Cardiac muscle cell (in vitro differentiated cells and primary cell): ENCODE measurements at places on chromosomes 2 and 18.

- DNase-seq: no peak
These were observed 111.9 kb upstream of the UGP2 start for GRCh38 chr2:63729831-63730230.

DNA sequence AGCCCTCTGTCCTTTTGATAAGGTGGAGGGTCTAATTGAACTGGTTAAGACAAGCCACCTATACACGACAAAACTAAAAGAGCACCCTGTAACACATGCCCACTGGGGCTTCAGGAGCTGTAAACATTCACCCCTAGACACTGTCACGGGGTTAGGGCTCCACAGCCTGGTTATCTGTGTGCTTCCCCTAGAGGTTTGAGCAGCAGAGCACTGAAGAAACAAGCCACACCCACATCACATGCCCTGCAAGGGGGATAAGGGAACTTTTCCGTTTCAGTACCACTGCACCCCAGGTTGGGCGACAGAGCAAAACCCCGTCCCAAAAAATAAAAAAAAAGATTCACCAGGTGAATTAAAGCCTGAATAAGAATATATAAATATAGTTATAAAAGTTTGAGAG, 913.7 kb upstream of the ACVR2A start:
- no peak for DNase-seq

DNA sequence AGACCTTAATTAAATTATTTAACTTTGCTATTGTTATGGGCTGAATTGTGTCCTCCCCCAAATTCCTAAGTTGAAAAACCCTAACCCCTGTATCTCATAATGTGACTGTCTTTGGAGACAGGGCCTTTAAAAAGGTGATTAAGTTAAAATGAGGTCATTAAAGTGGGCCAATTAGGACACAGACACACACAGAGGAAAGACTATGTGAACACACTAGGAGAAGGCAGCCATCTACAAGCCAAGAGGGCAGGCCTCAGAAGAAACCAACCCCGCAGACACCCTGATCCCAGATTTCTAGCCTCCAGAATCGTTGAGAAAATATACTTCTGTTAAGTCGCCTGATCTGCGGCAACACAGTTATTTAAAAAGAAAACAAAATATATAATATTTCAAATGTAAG, 6.4 kb downstream of the STK17B start:
- DNase-seq: no peak

DNA sequence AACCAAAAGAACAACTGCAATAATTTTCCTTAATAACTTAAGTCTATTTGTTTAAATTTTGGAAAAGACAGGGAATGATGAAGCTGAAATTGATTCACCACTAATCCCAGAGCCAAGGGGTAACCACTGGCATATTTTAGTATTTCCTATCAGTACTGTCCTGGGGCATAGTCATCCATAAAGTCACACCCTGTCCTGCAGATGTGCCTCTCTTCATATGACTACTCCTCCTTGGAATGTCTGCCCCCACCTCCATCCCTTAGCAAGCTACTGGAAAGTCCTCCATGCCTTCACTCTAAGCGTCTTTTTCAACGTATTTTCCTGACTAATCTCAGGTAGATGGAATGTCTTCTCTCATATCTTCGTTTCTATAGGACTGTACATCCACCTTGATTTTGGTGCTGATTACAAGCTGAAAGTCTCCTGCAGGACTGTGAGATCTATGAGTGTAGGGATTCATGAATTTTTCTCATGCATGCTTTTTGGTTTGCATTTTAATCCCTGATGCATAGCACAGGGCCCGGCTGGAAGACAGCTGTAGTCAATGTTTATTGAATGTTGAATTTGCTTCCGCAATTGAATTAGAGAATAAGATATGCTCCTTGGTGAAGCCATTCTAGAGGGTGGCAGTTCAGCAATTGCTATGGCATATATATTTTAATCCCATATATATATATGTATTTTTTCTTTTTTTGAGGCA, 85.6 kb downstream of the MOGAT1 start:
- peak; percentile 41 for DNase-seq

- DNase-seq: no peak
These were observed 608.3 kb downstream of the GALR1 start for GRCh38 chr18:77857678-77858655.

GRCh38 chr2:69931832-69932595, 17.1 kb downstream of the MXD1 start:
- DNase-seq: no peak

- DNase-seq: no peak
These were observed 2.6 kb downstream of the MAIP1 start for GRCh38 chr2:199958014-199958413.

GRCh38 chr18:78957140-78957539, 22.5 kb upstream of the SALL3 start:
- DNase-seq: no peak

DNA sequence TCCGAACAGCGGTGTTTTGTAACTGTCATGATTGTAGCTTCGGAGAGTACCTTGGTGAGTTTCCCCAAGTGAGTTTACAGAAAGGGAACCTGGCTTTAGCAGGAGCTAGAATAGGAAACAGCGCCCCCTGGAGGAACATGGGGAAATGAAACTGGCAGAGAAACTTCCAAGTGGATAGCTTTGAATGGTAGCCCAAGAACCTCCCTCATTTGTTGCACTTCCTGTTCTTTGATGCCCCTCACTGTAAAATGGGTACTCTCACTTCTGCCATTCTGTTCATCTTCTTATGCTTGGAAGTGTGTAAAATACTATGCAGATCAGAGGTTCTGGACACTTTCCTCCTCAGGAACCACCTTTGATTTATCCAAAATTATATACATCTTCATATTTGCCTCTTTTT, 36.2 kb downstream of the CHST10 start:
- peak; percentile 84 for DNase-seq

- no peak for DNase-seq
These were observed 54.1 kb upstream of the THOC1 start for GRCh38 chr18:321865-322467.

- peak; percentile 88 for DNase-seq
These were observed 968 bp upstream of the RALBP1 start for GRCh38 chr18:9474108-9474982.

DNA sequence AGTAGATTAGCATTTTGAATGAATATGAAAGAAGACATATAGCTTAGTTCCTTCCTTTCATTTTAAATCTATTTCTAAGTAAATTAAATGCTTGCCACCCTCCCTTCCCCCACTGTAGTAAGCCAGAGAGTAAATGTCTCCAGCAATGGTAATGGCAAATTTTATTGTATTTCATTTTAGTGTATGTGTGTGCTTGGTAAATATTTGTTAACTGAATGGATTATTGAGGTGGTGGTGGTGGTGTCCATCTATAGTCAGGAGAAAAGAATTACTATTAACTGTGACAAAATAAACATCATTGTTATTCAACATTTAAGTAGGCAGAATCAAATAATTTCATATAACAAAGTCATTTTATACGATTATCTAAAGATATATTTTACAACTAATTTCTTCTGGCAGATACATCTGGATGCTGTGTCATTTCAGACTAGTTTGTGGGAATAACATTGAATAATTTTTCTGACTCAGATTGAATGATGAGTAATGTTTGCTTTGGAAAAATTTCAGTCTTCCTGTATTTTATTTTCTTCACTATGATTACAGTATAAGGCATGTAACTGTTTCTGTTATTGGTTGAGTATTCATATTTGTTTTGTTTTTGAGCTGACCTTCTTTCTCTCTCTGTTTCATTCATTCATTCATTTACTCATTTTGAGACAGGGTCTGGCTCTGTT, 18.3 kb downstream of the ASXL3 start:
- peak; percentile 14 for DNase-seq

- DNase-seq: no peak
These were observed 27.1 kb downstream of the DRC1 start for GRCh38 chr2:26428846-26429245.

GRCh38 chr2:182300608-182301007, 126.2 kb downstream of the PDE1A start:
- peak; percentile 35 for DNase-seq

DNA sequence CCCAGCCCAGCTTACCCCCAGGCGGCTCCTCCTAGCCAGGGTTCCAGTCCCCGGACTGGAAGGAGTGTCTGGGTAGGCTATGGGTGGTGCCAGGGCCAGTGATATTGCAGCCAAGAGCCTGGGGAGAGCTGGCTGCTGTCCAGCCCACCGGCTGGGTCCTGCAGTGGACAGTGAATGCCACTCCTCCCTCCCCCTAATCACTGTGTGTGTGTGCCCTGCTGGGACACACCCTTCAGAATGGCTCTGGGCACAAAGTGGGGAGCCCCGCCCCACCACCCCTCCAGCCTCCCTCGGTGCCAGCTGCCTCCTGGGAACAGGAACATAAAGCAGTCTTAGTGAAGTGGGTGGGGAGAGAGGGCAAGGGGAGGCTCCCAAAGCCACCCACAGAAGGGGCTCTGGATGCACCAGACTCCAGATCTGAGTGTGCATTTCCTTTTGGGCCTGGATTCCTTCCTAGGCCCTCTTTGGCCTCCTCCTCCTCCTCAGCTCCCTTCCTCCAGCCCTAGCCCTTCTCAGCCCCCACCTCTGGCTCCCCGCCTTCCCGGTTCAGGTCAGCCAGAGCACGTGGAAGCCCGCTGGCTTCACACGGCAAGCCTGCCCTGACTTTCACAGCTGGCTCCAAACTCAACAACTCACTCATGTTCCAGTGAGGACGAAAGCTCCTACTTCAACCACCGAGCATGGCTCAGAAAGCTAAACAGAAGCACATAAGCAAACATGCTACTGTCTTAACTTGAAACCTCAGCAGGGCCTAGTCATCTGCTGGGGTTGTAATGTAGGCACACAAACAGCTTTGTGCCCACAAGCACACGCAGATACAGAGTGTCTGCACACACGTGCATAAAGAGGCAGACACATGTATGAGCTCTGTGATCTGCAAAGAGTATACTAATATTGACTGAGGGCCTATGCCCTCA, 209.2 kb upstream of the SMAD2 start:
- peak; percentile 46 for DNase-seq

DNA sequence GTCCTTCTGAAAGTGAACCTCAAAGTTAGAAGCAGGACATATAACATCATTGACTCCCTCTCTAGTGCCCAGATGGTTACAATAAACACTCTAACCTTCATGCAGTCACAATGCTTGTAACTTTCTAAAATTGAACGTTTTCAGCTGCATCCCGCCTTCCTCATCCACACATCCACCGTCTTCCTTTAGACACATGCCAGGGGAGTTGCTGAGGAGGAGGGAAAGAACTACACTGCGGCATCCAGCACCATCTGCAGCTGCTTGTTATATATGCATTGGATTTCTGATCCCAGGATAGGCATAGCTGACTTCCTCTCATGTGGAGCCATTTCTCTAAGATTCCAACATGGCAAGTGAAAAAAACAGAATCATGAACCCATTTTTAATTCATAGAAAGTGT, 96.8 kb downstream of the FBXO15 start:
- DNase-seq: no peak

GRCh38 chr2:42846026-42846425, 53.6 kb upstream of the HAAO start:
- DNase-seq: no peak

- DNase-seq: no peak
These were observed 25.9 kb downstream of the CNTNAP5 start for GRCh38 chr2:124050833-124051497.

DNA sequence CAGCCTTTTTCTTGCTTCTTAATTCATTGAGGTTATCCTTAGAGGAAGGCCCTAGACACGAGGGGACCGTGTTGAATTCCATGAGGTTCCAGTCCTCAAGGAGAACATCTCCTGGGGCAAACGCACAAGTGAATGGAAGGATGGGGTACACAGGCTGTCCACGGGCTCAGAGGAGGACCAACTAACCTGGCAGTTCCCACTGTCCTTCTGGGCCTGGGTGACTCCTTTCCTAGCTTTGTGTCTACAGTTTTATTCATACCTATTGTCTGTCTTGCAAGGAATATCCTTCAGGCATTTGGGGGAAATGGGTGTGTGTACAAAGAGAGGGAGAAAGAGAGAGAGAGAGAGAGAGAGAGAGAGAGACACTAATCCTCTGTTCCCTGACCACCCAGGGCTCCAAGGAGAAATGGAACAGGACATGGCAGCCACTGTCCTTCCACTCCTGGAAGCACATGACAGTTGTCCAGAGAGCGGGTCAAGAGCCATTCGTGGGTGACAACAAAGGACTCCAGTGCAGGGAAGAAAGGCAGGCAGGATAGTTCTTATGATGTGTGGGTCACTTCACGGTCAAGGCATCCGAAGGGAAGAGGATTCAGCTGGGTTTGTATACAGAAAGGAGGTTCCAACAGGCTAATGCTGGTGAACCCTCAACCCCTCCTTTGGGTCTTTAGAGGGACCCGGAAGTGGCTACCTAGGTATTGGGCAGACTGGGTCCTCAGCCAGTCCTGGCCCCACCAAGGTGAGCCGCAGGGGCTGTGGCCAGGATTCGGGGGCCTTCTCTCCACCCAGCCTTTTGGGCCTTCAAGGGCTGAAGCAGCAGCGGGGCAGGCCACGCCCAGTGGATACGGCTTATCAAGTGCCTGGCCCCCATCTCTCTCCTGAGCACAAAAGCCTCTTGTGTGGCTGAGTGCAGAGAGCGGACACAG, 150.6 kb downstream of the MYCN start:
- no peak for DNase-seq

GRCh38 chr2:136101042-136101441, 16.9 kb downstream of the CXCR4 start:
- DNase-seq: no peak

GRCh38 chr2:155389224-155389623, 690.7 kb downstream of the KCNJ3 start:
- DNase-seq: no peak

- no peak for DNase-seq
These were observed 247.2 kb upstream of the EPAS1 start for GRCh38 chr2:46050027-46050426.

DNA sequence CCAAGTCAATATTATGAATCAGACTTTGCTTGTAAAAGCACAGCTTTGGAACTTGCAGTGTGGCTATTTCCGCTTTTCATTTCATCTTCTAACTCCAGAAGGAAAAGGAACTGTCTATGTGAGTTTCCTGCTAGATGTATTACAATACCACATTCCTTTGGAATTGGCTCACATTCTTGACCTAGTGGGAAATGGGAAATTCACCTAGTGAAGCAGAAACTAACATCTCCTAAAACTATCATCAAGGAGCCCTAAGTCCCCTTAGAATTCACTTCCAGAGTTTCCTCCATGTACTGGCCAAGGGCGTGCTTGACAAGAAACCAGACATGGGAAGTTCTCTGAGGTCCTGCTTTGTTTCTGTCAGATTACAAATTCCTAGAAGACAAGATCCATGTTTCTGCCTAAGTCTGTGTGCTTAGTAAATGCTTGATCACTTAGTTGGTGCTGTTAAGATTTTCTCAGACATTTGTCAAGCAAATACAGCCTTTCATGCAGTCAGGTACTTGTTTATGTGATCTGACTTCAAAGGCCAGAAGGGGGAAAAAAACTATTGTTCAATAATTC, 275.7 kb upstream of the FN1 start:
- DNase-seq: peak; percentile 85

DNA sequence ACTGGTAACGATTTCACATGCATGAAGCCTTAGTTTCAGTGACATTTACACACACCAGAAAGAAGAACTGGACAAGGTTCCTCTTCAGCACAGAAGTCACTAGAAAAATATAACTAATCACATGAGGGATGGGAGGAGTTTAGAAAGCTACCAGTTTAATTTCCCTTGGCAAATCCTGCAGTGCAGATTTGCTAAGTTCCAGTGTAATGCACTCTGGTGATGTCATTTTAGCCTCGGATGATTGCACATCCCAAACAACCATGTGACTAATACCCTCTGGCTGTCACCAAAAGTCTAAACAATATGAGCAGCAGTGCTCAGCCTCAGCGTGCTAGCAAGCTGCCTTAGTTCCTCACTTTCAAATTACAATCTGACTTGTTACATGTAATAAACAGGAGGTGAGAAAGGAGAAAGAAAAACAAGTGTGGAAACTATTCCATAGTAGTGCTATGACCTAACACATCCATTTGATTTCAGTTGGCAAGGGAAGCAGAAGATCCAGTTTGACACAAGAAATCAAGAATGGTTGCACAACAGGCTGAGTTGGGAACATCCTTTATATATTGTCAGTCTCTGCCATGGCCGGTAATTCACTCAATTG, 35.3 kb upstream of the PPP1CB start:
- DNase-seq: peak; percentile 91
